Stimulated activated CD4-positive, alpha-beta T cell treated with anti-CD3 and anti-CD28 coated beads, TNF-alpha, amount 100 ng/mL, for 24 hours (primary cell): ENCODE measurements at places on chromosomes 3 and 15.

- no peak for DNase-seq
Measured at GRCh38 chr3:95354489-95354888, 1291.6 kb downstream of the NSUN3 start.

- DNase-seq: no peak
Measured at GRCh38 chr15:60118626-60119025, 114.5 kb downstream of the FOXB1 start.

DNA sequence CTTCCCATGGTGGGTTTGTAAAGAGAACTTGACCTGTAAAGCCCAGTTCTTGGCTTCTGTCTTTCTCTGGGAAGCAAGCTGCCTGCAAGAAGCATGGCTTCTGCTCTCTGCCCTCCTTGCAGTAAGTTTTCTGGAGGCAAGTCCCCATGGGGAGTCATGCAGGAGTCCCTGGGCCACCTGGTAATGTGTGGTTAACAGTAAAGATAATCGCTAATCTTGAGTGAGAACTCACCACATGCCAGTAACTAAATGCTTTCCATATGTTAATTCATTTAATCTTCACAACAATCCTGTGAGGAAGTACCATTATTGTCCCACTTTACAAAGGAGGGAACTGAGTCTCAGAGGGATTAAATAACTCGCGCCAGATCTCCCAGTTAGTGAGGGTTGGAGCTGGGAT, 4.2 kb downstream of the CAPN3 start:
- DNase-seq: no peak

GRCh38 chr3:193240436-193240849, 579 bp upstream of the PLAAT1 start:
- no peak for DNase-seq

- DNase-seq: peak; percentile 14
Measured at GRCh38 chr15:58383876-58384275, 47.9 kb upstream of the LIPC start.
